H9 (cell line): ENCODE measurements at places on chromosomes 11 and 22. TPM values are rescaled to one million over a fixed set of nuclear protein-coding genes. Genes with fewer than 3 reads are reported as not detected.

The APOBEC3G gene
- 1.6 and 2.4 TPM in 2 replicates for total RNA-seq

The CDCA5 gene
- total RNA-seq = 93.9 and 94.8 TPM in 2 replicates

The NAALADL1 gene
- 1.0 and 1.2 TPM in 2 replicates for total RNA-seq

The SEC14L6 gene
- 0.46 and 1.1 TPM in 2 replicates for total RNA-seq

The SESN3 gene
- 32.0 and 36.8 TPM in 2 replicates for total RNA-seq

DNA sequence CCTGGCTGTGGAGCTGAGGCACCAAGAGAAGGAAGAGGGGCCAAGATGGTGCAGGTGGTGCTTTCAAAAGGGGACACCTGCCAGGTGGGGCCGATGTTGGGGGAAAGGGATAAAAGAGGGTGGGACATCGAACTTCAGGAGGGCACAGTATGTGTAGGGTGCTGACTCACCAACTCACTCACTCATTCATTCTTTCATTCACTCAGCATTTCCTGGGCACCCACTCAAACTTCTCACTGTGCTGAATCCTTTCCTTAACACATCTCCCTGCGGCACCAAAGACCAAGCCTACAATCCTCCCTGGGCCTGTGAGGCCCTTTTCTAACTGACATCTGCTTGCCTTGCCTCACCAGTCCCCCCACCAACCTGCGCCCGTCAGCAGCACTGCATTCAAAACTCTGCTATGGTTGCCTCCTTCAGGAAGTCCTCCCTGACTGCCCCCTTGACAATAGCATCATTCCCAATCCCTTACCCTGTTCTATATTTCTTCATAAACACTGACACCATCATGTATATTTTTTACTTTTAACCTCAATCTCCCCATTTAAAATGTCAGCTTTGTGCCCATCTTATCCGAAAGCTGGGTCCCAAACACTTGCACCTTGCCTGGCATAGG lies 246.6 kb downstream of the MN1 start:
- no peak for DNase-seq

DNA sequence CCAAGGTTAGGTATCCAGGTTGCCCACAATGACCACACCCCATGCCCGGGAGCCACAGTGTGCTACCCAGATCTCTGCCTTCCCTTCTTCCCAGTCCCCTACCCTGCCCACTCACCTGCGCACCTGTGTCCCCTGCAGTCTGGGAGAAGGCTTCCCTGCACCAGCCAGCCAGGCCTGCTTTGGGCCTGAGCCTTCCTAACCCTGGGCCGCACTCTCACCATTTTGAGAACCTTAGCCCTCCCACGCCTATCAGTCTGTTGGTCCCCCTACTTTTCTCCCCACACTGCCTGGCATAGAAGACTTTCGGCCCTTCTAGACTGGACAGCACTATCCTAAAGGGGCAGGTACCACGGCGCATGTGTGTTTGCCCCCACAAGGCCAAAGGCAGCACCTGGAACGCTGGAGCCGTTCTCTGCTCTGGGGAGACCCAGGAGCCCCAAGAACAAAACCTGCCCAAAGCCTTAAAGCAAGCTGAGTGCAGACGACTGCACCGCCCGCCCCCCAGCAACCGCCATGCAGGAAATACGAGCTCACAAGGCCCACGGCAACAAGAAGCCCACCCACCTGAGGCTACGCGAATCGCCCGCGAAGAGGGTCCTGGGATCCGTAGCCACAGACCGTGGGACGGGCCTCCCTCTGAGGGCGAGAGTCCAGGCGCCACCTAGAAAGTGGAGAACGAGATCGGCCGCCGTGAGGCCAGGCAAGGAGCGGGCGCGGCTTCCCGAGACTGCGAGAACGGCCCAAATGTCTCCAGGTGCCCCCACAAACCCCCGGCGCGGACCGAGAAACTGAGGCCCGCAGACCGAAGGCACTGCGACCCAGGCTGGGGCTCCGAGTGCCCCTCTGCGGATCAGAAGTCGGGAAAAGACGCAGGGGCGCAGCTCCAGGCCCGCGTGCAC lies 546 bp downstream of the GNB1L start:
- no peak for DNase-seq

DNA sequence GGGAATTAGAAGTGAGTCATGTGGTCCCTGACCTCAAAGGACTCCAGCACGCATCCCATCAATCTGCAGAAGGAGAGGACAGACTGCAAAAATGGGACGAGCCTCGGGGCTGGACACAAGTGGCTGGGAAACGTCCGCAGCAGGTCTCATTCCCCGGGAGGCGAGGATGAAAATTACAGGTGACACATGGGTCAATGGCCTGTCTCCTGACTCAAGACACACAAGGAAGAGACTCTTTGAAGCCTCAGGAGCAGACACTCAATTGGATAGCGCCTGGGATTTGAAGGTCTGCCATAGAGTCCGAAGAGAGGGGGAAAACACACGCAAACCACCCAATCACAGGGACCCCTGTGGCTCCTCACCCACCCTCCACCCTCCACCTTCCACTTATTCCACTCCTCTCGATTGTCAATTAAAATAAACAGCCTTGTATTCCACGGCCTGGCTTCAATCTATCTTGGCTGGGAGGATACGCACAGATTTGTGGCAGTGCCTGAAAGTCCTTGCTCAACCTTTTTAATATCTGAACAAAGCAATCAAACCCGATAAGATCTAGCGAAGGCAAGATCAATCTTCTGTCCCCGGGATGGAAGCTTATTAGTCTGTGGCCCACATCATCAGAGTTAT lies 101.8 kb upstream of the CADM1 start:
- DNase-seq = no peak

GRCh38 chr11:2314525-2315394 lies 12.9 kb downstream of the TSPAN32 start:
- DNase-seq = no peak

GRCh38 chr11:61966734-61967115 lies 709 bp downstream of the FTH1 start:
- no peak for DNase-seq

DNA sequence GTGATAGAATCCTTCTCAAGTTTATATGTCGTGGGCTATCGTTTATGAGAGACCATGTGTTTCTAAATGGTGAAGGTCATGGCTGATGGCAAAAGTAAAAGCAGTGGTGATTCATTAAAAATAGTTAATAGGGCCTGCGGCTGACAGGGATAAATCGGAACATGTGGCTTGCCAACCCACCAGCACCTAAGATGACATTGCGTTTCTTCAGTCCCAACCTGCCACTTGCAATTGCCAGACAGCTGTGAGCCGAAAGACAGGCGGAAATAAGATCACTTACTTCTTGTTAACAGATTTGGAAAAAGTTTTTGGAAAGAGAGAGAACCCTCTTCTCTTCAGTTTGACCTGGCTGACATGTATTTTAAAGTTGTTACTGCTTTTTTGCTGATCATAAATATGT lies 131.5 kb upstream of the MPPED2 start:
- no peak for DNase-seq

GRCh38 chr11:95884376-95884775 lies 39.5 kb downstream of the MTMR2 start:
- no peak for DNase-seq

- DNase-seq = no peak
Measured at GRCh38 chr11:69923641-69924307, 104.6 kb upstream of the FGF3 start.

DNA sequence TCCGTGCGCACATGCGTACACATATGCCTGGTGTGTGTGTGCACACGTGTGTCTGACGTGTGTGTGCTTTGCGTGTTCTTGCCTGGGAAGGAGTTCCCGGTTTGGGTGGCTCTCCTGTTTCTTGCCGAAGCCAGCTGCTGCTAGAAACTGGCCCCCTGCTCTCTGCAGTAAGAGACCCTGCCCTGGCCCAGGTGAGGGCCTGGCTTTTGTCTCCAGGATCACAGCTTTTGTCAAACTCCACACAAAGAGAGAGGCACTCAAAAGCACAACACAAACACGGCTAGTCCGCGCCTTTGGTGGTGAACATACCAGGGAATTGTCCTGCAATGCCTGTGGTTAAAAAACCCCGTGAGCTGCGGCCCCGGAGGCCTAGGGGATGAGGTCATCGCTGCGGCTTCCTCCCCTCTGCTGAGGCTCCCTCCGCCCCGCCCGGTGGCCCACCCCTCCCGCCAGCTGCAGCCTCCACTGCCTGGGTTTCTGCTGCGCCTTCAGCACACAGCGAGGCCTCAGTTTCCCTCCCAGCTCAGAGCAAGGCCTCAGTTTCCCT lies 88.9 kb downstream of the KCNQ1 start:
- DNase-seq = peak; percentile 88

GRCh38 chr11:37087650-37088572 lies 489.9 kb upstream of the RAG2 start:
- no peak for DNase-seq

DNA sequence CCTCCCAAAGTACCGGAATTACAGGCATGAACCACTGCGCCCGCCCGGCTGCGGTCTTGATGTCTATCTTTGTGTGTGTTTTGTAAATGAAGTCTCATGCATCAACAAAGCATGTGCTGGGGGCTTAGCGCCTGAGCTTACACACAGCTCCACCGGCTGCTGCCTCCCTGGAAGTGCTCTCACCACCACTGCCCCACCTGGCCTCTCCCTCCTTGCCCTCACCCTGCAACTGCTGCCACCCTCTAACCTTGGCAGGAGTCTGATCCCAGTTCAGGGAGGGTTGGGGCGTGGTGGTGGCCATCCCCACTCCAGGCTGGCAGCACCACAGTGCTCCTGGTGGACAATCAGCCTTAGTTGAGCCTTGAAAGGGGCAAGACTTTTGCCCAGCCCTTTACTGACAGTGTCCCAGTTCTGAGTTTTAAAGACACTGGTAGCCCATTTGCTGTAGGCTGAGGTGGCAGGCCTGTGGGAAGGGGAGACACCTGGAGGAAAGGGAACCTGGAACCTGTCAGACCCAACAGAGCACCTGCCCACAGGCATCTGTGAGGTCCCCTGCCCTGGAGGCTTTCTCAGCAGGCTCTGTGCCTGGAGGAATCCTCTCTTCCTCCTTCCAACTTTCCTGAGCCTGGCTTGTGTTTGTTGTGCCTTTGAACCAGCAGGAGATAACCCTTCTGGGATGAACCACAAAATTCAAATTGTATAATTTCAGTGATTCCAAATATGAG lies 42.4 kb upstream of the WEE1 start:
- DNase-seq = peak; percentile 43

GRCh38 chr22:17171153-17172028 lies 12.3 kb upstream of the HDHD5 start:
- DNase-seq = peak; percentile 94

GRCh38 chr11:79404806-79405205 lies 36.0 kb downstream of the TENM4 start:
- no peak for DNase-seq
